Activated CD4-positive, alpha-beta memory T cell treated with anti-CD3 and anti-CD28 coated beads, Interleukin-2, amount 10 ng/mL, durations not matched to agents 7 days and 5 days (primary cell): ENCODE measurements at places on chromosomes 5 and 9.
A peak's percentile ranks its signal among the peaks of the same experiment; 100 is the strongest.

- DNase-seq: no peak
These were observed 82.2 kb upstream of the TLX3 start for GRCh38 chr5:171226864-171227263.

DNA sequence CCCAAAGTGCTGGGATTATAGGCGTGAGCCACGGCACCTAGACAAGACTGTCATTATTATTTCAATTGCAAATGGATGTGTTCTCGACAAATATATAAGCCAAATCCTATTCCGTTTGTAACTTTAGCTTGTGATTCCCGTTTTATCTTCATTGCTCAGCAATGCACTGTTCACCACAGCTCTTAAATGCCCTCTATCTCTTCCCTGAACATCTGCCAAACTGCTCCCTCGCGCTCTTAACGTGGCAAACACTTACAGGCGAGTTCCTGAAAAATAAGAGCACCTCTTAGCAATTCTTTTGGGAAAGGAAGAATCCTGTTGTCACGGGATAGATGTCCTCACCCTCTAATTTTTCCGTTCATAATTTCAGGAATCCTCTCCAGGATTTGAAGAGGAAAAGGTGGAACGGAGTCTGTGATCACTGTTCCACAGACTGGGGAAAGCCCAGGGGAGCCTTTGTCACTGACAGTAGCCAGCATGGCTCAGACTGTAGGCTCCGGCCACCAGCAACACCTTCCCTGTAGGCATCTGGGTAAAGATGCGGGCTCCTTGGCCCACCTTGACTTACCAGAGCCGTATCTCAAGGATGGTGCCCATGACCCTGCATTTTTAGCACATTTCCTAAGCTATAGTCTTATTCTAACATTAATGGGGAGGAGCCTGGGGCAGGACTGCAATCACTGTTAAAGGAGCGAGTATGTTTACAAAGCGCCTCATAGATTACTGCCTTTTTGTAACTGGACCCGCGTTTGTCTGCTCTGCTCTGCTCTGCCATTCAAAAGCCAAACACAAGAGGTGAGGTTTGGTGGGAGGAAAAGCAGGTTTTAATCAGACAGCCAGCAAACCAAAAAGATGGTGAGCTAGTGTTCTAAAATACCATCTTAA, 20.2 kb upstream of the GNPDA1 start:
- no peak for DNase-seq

GRCh38 chr5:56310711-56311204, 77.6 kb upstream of the ANKRD55 start:
- no peak for DNase-seq

- no peak for DNase-seq
These were observed 14.0 kb downstream of the SEC61B start for GRCh38 chr9:99235926-99236634.

GRCh38 chr5:143311428-143311827, 92.1 kb downstream of the NR3C1 start:
- DNase-seq: no peak

GRCh38 chr9:107737987-107738743, 248.6 kb upstream of the KLF4 start:
- no peak for DNase-seq

- DNase-seq: no peak
These were observed 75.7 kb downstream of the OLFM1 start for GRCh38 chr9:135163023-135163780.

DNA sequence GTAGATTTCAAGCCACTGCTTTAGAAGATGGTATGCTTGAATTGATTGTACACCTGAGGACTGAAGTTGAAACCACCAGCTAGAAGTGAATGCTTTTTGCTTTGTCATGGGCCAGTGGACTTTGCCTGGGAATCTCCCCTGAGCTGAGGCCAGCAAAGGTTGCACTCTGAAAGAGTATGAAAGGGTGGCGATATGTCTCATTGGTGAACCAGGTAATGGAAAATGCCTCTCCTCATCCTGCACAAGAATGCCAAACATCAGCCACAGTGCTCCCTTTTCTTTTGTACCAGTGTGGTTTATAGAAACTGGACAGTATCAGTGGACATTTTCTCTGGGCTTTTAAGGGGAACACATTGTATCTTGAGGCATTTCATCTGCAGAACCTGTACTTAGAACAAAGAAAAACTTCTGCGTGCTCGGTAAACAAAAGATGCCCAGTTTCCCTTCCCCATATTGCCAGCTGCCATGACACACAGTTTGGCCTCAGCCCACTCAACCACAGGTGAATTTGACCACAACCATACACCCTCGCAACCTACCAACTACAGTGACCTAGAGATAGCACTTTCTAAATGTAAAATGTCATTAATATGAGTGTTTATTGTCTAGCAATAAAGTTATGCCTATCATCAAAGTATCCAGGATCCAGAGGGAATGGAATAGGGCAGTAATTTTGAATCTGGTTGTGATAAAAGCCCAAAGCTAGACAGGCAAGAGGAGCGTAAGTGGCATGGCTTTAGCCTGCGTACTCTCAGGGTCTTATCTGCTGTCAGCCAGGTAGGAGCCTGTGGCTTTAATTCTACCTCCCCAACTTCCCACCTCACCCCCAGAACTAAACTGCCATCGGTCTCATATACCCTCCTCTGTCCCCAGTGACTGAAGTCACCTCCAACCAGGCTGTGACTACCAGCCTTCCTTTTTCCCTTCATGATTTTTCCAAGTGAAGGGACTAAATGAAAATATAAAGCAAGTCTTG, 79.5 kb upstream of the LHFPL2 start:
- DNase-seq: no peak

GRCh38 chr9:33346564-33346963, 55.8 kb downstream of the AQP7 start:
- no peak for DNase-seq

GRCh38 chr9:87701931-87702421, 23.9 kb upstream of the CTSL start:
- no peak for DNase-seq

- DNase-seq: no peak
These were observed 1151.6 kb upstream of the CDH9 start for GRCh38 chr5:28190011-28190410.

DNA sequence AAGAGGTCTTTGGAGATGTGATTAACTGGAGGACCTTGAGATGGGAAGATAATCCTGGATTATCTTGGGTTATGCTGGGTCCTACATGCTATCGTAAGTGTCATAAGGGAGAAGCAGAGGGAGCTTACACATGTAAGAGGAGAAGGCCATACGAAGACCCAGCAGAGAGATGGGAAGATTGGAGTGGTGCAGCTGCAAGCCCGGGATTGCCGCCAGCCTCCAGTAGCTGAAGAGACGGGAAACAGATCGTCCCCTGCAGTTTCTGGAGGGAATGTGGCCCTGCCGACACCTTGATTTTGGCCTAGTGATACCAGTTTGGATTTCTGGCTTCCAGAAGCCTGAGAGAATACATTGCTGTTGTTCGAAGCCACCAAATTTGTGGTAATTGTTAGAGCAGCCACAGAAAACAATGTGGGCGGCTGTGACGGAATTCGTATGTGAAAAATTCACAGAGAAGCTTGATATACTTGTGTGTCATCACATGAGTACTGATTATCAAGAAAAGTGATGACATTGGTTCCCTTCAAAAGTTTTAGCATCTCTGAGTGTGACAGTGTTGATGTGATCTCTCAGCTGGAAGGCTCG, 86.9 kb downstream of the CYFIP2 start:
- DNase-seq: no peak

DNA sequence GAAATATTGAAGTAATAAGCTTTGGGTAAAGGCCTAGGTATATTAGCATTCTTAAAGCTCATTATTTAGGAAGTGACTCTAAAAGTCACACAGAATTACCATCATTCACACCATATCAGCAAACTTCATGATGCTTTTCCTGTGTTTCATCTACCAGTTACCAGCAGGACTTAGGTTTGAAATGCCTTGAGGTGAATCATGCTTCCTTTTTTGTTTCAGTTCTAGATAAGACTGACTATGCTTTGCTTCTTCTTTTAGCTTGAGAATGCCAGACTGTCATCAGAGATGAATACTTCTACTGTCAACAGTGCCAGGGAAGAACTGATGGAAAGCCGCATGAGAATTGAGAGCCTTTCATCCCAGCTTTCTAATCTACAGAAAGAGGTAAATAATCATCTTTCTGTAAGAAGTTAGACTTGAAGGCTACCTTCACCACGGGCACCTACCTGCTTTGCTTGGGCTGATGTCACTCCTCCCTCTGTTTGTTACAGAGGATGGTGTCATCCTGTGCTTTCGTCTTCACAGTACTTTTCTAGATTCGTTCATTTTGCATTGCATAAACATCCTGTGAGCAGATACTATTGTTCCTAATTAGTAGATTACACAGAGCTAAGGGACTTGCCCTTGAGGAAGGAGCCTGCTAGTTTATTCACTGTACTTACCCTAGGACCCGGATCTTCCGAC, 34.7 kb downstream of the LMNB1 start:
- peak; percentile 56 for DNase-seq

DNA sequence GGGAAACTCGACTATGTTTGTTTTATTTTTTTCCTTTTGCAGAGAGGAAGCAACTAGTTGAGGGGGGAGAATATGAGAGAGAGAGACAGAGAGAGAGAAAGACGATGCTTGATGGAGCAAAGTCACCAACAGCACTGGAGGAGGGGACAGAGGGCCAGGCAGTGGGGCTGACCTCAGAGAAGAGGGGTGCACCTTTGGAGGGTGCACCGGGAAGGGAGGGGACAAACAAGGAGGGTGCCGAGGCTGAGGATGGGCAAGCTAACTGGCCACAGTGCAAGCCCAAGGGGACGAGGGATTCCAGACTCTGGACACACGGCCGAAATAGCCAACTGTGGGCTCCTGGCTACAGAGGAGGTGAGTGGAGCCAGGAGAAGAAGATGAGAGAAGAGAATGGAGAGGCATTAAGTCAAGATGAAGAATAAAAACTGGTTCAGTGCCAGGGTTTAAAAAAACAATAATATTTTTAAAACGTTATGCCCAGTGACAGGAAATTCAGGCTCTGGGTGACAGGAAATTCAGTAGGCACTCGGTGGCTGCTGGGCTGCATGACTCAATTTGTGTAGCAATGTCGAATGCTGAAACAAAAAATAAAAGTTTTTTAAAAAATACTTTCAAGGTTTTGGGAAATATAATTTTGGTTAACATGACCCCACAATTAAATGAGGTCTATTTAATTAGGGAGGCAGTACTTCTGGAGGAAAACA, 13.3 kb upstream of the GLRX start:
- no peak for DNase-seq

DNA sequence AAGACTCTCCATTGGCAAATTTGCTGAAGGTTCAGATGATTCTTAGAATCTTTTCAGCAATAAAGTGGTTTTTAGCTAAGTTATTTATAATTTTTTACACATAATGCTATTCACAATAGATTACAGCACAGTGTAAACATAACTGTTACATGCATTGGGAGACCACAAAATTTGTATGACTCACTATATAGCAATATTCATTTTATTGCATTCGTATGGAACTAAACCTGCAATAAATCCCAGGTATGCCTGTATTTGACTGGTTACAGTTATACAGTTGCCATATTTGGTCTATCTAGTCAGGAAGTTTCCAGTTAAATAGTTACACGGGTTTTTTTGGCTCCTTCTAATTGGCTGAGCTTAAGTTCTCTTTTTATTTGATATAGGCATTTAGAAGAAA, 220.8 kb downstream of the MRPS30 start:
- no peak for DNase-seq

DNA sequence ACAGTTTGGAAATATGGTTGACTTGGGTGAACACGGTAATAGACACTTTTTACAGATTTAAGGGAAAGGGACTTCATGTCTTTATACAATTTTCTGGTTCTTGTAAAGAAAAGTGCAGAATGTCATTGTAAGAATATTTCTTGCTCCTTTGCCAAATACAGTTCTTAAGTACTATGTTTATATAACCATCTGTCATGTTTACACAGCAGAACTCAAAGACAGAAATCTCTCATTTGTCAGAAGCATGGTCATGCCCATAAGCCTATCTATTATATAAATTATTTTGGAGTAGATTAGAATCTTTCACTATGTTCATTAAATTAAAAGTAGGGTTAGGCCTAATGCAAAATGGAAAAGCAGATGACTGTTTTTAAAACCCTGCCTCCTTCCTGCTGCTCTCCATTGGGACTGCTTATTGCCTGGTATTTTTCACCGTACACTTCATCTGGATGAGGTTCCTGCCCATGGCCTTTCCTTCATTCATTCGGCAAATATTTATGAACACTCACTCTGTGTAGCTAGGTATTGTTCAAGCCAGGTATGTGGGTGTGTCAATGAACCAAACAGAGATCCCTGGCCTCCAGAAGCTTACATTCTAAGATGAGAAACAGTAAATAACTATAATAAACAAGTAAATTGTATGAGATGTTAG, 558.1 kb downstream of the NR2F1-AS1 start:
- no peak for DNase-seq

DNA sequence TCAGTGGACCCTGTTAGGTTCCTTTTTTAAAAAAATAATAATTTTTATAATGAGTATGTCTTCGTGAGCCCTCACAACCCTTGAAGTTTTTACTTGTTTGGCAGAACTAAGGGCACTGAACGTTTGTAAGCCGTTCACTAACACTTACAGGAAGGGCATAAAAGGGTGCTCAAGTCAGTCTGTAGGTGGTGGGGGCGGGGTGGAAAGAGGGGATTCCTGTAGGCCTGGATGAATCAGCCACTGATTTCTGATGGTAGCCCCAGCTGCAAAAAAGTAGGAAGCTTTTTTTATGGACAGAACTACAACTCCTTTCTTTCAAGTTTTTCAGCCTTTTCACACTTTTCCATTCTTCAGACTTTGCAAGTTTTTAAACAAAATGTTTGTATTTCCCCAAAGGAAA, 35.8 kb downstream of the PIK3R1 start:
- no peak for DNase-seq

DNA sequence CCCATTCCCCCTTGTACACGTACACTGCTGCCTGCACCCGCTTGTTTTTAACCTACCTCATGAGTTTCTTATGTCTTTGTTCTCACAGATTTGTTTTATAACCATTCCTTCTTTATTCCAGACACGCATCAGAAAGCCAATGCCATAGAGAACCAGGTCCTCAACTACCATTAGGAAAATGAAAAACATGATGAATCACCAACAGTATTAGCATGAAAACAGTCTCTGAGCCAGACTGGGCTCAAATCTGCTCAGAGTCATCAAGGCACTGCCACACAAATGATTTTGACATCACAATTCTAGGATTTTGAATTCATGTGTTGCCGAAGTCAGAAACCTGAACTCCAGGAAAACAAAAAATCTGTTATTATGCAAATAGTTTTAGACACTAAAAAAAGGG, 394.1 kb upstream of the GRIA1 start:
- no peak for DNase-seq

DNA sequence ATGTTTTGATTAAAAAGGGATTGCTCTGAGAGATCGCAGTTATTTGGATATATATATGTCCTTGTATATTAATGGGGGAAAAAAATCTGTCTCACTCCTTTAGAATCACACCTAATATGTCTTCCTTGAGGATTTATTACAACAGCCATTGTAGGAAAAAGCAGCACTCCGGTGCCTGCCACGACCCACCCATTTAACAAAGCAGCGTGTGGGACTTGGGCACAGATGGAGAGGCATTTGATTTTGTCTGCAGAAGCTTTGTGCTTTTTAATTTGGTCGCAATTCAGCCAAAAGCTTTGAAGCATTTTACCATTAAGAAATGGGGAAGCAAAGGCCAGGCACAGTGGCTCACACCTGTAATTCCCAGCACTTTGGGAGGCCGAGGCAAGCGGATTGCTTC, 159.2 kb downstream of the SMARCA2 start:
- no peak for DNase-seq
